ENCODE measurements at places on chromosomes 11 and 22.

- DNase-seq, result no peak
These were observed 15.5 kb upstream of the RAC2 start for GRCh38 chr22:37259540-37260029.

DNA sequence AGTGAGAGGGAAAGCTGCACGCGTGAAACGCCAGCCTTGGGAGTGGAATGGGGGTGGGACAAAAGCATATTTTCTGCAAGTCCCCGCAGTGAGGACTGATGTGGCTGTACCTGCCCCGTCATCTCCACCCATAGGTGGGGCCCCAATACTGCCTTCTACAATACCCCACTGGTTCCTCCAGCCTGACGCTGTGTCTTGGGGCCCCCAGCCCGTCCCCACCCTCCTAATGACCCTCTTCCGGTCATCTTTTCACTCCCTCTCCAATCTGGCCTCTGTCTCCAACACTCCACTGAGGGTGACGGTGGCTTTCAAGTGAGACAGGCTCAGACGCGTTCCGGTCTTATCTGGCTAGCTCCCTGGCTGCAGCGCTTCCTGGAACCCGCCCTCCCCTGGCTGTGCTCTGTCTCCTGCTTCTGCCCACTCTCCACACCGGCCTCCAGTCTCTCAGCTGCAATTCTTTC lies 104.2 kb downstream of the MICAL3 start:
- DNase-seq, result no peak

DNA sequence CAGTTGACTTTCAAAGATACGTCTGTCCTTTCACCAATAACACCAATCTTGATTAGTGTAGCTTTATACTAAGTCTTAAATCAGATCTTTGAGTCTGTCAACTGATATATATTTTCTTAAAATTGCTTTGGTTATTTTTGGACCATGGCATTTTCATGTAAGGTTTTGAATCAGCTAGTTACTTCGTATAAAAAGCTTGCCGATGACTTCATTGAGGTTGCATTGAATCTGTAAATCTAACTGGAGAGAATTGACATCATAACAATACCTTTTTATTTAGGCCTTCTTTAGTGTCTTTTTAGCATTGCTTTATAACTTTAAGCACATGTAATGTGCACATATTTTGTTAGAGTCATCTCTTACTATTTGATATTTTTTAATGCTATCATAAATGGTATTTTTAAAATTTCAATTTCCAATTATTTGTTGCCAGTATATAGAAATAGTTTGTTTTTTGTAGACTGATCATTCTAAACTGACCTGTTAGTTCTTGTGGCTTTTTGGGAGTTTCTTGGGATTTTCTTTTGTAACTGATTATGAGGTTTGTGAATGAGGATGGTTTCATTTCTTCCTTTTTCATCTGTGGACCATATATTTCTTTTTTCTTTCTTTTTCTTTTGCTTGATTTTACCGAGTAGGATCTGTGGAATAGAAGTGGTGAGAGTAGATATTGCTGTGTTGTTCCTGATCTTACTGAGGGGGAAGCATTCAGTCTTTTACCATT lies 61.4 kb downstream of the DDX10 start:
- no peak for DNase-seq

DNA sequence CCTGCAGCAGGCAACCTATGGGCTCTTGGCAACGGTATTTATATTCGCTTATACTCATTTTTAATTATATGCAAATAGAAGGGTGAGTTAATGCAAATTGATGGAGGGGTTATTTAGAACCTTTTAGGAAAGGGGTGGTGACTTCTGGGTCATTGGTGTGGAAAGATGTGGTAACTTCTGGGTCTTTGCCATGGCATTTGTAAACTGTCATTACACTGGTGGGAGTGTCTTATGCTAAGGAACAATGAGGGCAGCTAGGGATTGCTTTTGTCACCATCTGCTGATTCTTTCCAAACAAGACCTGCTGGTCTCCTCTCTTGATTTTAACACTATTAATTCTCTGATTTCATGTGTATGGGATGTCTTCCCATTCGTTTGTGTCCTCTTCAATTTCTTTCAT lies 11.7 kb upstream of the KAT5 start:
- no peak for DNase-seq

- DNase-seq, result no peak
These were observed 1995.6 kb upstream of the RAG2 start for GRCh38 chr11:38593649-38594048.

GRCh38 chr11:109132539-109132938 lies 289.5 kb upstream of the C11orf87 start:
- DNase-seq, result no peak

- DNase-seq, result no peak
These were observed 84.0 kb downstream of the DHCR7 start for GRCh38 chr11:71364176-71364671.

DNA sequence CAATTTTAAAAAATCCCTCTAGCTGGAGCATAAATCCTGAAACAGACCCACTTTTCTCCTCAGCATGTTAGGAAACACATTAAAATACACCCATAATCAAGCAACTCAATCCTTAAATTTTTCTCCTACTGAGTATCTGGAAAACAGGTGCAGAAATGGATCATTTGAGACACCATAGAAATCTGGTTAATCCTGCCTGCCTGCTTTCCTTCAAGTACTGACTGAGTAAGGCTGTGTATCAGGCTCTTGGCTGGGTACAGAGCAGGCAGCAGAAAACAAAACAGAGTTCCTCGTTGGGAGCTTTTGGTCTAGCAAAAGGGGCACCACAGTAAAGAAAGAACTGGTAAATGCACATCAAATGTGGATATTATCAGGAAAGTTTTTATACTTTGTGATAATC lies 1.9 kb downstream of the KCNQ1OT1 start:
- DNase-seq, result no peak

GRCh38 chr11:105838668-105839384 lies 183.2 kb downstream of the MSANTD4 start:
- DNase-seq, result no peak

DNA sequence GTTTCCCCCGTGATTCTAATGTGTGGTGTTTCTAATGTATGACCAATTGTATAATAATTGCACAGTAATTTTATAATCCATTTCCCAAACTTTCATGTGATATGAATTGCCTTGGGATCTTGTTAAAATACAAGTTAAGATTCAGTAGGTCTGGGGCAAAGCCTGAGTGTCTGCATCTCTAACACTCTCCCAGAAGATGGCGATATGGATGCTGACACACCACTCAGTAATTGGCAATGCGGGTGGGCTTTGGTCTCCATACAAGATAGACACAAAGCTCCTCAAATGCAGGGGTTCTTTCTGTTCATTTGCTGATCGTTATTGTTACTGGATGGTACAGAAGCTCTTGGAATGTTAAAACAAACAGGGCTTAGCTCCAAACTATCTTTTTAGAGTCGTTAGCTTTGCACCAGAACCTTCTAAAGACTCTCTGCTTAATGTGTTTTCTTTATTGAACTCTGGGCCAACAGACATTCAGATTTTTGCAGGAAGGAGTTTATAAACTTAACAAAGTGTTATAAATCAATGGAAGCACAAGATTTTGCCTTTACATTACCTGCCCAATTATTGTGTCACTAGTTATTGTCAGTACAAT lies 45.4 kb upstream of the ANO3 start:
- DNase-seq, result no peak

DNA sequence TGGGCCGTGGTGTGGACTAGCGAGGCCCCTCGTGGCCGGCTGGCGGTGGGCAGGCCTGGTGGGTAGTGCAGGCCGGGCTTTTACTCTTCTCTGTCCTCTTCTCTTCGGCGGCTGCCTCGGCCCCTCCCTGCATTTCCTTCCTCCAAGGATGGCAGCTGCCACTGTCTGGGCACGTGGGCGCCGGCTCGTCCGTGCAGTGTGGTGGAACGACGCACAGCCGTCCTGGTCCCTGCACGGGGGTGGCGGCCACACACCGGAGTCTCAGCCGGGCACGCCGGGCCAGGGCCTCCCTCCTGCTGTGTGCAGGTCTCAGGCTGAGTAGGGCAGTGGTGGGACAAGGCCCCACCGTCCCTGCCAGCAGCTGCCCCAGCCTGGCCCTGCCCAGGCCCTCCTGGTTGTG lies 37.7 kb downstream of the MOB2 start:
- no peak for DNase-seq

GRCh38 chr22:45949891-45950290 lies 27.1 kb downstream of the WNT7B start:
- no peak for DNase-seq

- no peak for DNase-seq
These were observed 29.1 kb upstream of the COMT start for GRCh38 chr22:19912271-19912999.

DNA sequence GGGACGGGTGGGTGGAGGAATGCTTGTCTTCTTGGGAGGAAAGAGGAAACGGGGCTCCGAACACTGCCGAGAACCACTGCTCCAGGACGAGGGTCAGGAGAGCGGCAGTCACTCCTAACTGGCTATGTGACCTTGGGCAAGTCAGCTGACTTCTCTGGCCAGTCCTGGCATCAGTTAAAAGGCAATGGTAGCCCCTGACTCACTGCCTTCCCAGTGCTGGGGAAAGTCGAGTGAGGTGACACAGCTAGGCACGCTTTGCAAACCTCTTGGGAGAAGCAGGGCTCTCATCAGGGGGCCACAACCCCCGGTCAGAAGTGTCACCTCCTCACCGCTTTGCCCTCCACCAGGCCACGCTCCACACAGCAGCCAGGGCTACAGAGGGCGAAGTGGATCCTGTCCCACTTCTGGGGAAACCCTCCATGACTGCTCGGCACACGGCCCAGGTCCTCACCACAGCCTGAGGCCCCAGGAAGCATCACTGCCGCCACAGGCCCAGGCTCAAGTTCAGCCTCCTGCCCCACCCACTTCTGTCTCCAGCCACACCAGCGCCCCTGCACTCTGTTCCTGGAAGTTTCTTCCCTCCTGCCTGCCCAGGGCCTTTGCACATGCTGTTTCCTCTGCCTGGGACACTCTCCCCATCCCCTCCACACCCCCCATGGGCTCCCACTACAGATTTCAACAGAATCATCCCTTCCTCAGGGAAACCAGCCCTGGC lies 16.3 kb downstream of the IL2RB start:
- no peak for DNase-seq

- DNase-seq, result no peak
These were observed 200.3 kb upstream of the MPPED2 start for GRCh38 chr11:30786256-30787110.

DNA sequence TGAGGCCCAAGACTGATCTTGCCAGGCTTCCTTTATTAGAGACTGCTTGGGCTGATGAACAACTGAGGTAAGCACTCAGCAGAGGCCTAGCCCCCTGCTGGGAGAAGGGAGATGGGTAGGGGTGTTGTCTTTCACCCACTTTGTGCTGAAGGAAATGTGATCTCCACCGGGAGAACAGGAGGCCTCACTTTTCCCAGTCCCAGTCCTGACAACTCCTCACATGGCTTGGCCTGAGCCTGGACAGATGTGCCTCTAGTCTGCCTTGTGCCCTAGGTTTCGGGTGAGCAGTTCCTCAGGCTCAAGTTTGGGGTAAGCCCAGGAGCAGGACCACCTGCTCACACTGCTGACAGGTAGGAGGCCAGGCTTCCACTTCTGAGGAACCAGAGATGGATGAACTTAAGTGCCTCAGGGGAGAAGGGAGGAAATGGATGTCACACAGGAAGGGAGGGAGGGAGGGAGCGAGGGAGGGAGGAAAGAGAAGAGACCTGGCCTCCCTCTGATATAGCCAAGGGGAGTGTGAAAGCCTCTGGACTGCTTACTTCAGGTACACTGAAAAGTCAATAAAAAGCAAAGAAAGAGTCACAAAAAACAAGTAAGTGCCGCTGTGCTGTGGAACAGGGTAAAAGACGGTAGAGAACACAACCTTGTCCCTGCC lies 8.1 kb downstream of the CLPB start:
- DNase-seq, result no peak
